ENCODE measurements at places on chromosomes 1 and 21. TPM values are rescaled to one million over a fixed set of nuclear protein-coding genes. Genes with fewer than 3 reads are reported as not detected.

MROH9 gene
- not detected for polyA plus RNA-seq

DNA sequence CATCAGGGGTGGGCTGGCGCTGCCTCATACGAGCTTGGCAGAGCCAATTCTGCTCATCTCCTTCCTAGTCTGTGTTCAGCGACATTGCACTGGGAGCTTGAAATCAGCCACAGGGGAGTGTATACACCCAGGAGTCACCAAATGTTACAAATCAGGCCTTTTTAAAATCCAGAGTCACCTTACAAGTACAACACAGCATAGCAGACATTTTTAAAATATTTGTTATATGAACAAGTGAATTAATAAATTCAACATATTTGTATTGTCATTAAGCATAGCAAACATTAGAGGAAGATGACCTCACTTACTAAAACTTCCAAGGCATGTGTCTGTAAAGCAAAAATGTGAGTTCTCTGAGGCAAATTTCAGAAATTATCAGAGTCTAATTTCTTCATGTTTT is 210.0 kb downstream of the HLX start:
- DNase-seq: no peak

GRCh38 chr1:113396585-113396984 is 6.3 kb downstream of the MAGI3 start:
- no peak for DNase-seq

- DNase-seq: no peak
Observed at GRCh38 chr1:17558954-17559614, 19.6 kb downstream of the ARHGEF10L start.

- DNase-seq: no peak
Observed at GRCh38 chr1:152185544-152186391, 26.7 kb upstream of the RPTN start.

DNA sequence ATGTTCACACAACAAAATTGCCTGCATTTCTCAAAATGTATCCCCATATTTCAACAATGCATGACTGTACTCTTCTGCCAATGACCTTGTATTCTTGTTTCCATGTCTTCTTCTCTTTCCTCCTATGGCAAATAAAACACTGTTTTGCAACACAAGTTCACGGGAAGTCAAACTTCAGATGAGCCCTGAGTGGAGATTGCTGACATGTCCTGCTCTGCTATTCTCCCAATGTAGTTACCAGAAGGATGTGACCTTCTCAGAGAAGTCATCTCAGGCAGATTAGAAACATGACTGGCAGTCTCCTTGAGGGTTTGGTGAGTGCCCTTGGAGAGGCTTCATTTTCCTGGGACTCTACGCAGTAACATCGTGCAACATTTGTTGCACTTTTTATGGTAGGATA is 15.6 kb downstream of the FCGR2B start:
- no peak for DNase-seq

GRCh38 chr21:14744368-14744767 is 198.3 kb upstream of the SAMSN1 start:
- DNase-seq: no peak

S100A7 gene
- 0.32 TPM for polyA plus RNA-seq

IVNS1ABP gene
- 286 TPM for polyA plus RNA-seq

DNA sequence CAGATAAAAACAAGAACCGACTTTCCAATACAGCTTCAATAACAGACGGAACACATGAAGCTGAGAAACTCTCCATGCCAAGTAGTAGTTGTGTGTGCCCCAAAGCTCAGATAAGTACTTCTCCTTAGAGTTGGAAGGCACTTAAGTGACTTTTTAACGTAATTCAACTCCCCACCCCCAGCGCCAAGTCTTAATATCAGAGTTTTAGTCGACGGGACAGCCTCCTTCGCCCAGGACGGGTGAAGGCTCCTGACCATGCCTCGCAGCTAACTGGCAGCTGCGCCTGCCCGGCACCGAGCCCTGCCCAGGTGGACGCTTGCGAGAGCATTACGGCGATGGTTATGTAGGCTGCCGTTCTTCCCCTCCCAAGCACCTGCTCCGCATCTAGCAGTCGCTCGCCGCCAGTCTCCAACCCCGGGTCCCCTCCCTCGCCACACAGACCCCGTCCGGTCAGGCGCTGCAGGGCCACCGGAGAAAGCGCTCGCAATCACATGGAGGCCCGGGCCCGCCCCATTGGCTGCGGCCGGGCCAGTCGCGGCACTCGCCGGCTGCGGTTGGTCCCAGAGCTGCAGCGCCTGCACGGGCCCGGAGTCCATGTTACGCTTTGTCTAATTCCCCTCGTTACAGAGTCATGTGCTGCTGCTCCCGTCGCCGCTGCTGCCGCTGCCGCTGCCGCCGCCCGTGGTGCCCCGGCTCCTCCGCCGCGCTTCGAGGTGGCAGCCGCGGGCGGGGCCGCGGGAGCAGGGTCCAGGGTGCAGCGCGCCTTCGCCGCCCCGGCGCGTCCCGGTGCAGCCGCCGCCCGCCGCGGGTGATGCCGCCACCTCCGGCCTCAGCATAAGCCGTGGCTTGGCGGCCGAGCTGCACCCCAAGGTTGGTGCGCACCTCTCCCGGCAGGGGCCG is at the start of gene LRRC8D:
LRRC8D (plus strand) TSS at position 611 of the 900 bp plus-strand sequence. CDS start 112,037 bp downstream, outside the sequence.
- DNase-seq: peak; percentile 67

GJB4 gene
- polyA plus RNA-seq: not detected

LCE3D gene
- not detected for polyA plus RNA-seq

GRCh38 chr1:152673016-152673415 is 2.1 kb upstream of the LCE2C start:
- no peak for DNase-seq

LRRC8D gene
- polyA plus RNA-seq: 40.7 TPM

DNA sequence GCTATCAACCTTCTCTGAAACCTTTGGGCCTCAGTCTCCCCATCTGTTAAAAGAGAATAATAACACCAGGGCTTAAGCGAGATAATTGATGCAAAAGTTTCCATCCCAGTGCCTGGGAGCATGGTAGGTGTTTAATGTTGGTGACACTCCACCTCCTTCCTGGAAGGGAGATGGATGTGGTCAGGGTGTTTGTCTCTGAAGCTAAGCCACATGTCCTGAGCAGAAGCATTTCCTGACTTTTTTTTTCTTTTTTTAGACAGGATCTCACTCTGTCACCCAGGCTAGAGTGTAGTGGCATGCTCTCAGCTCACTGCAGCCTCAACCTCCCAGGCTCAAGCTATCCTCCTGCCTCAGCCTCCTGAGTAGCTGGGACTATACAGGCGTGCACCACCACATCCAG is 72.6 kb upstream of the HMGB4 start:
- no peak for DNase-seq

DNA sequence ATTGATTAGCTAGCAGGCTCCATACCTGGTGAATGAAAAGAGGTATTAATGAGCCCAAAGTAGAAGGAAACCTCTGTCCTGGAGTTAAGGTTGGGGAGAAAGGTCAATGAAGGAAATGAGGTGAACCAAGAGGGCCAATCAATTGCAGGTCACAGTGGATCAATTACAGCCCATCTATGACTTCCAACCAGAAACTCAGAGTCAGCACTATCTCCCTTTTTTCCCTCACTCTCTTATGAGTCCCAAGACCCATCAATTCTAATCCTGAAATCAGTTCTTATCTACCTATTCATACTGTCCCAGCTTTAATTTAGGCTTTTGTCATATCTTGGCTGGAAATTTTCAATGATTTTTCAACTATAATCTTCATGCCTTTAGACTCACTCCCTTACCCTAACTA is 433.2 kb upstream of the PKN2 start:
- DNase-seq: no peak

Measured in left renal cortex interstitium (tissue), 4 donors.